Umbilical cord (tissue), 2 donors: ENCODE measurements at places on chromosomes 12 and 14.

GRCh38 chr12:90977224-90977623, 22.2 kb upstream of the CCER1 start:
- DNase-seq, result peak; percentile 52

GRCh38 chr12:51672334-51672733, 81.3 kb downstream of the SCN8A start:
- no peak for DNase-seq

DNA sequence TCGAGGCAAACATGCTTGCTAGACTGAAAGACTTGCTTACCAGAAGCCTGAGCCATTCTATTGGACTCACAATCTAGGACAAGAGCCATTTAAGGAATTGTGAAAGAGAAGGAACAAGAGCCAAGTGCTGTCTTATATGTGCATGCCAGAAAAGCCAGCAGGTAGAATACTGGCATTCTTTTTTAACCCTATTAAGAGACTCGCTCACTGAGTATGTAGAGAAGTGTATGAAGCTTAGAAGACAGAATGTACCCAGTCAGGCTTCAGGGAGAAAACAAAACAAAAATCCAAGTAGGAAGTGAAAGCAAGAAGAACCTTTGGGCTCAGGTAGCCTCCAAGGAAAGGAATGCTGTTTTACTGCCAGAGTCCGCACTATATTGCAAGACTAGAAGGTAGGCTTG, 65.9 kb downstream of the DCAF5 start:
- DNase-seq, result peak; percentile 40

- no peak for DNase-seq
Observed at GRCh38 chr12:47993491-47993890, 10.8 kb downstream of the COL2A1 start.

GRCh38 chr14:87059060-87059839, 933.7 kb downstream of the GALC start:
- DNase-seq, result peak; percentile 33

- DNase-seq, result peak; percentile 14
Observed at GRCh38 chr14:75522224-75522982, at the start of gene BATF. BATF (plus strand) TSS chr14:75522469; CDS start chr14:75522683, 214 bp downstream.

GRCh38 chr12:97235102-97235501, 227.5 kb upstream of the RMST start:
- no peak for DNase-seq

- no peak for DNase-seq
Observed at GRCh38 chr14:103708750-103709187, 6.5 kb downstream of the XRCC3 start.

DNA sequence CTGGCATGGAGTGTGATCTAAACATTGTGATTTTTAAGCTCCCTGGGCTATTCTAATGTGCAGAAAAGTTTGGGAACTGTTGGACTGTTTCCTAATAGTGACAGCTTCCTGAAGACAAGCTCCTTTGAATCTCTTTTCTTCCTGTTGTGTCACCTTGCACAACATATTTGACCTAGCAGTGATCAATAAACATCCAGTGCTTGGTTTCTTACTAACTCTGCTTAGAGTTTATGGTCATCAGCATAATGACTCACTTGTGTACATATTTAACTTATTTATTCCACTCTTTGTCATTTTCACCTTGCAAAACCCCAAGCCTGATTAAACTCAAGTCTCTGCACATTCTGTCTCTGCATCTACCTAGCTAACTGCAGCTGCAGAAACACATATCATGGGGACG, 27.3 kb upstream of the TBC1D30 start:
- no peak for DNase-seq

DNA sequence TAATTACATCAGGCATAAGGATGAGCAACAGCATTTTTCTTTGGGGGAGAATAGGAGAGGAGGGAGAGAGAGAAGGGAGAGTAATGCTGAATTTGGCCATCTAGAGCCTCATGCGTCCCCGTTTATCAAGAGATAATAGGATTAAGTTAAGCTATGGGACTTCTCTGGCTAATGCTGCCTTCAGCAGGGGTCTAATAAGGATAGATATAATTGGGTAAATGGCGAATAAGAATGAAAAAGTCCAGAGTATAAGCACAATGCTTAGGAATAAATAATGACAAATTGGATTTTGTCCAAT, 470.0 kb downstream of the EGLN3 start:
- DNase-seq, result peak; percentile 81

- DNase-seq, result no peak
Observed at GRCh38 chr12:130878193-130879185, 6.6 kb downstream of the RAN start.

- DNase-seq, result no peak
Observed at GRCh38 chr14:99077076-99077843, 194.7 kb downstream of the BCL11B start.

DNA sequence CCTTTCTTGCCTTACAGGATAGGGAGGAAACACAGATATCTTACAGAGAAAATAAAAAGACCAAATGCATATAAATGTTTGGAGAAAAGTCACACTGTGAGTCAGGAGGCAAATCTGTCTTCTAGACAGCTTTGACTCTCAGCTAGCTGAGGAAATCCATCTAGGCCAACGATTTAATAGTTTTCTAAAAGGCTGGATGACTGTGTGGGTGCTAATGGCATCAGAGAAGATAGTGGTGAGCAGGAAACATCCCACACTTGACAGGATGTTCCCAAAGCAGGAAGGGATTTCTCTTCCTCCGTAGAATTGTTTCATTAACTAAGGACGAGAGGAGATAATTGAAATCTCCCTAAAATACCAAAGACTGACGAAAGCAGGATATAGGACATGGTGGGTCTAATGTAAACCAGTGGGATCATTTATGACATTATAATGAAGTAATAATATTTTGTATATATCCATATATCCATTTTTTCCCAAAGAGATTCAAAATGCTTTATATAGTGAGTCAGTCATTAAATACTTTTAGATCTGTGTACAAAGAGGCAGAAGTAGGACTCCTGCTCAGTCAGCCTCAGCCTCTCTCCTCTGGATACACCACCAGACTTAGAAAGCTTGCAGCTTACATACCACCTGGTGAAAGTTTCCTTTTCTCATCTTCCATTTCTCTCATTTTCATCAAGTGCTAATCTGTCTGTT, 44.3 kb upstream of the PSMA6 start:
- no peak for DNase-seq

DNA sequence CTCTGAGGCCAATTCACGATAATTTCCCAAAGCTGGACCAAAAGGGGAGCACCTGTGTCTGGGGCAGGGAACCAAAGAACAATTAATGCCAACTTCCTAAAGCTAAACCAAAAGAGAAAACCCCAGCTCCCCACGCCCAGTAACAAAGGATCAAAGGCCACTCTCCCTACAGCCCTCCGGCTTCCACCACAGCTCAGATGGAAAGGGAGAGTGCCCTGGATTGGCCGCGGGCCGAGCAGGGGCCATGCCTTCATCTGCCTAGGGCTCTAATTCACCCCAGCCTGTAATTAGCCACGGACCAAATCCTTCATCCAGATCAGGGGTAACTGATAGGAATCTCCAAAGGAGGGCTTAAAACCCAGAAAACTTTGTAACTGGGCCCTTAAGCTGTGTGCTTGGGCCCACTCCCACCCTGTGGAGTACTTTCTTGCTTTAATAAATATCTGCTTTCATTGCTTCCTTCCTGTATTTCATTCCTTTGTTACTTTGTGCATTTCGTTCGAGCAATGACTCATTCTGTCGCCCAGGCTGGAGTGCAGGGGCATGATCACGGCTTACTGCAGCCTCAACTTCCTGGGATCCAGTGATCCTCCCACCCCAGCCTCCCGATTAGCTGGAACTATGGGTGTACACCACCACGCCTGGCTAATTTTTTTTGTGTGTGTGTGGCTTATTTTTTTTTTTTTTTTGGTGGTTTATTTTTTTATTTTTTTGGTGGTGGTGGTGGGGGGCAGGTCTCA, 65.5 kb upstream of the PPP4R3A start:
- no peak for DNase-seq

- DNase-seq, result no peak
Observed at GRCh38 chr14:30337456-30337855, 221.5 kb upstream of the G2E3 start.

- no peak for DNase-seq
Observed at GRCh38 chr12:128959901-128960300, 106.6 kb downstream of the GLT1D1 start.

GRCh38 chr14:61484031-61484430, 162.7 kb downstream of the PRKCH start:
- no peak for DNase-seq

- DNase-seq, result no peak
Observed at GRCh38 chr14:71588028-71588427, 344.2 kb upstream of the RGS6 start.

- no peak for DNase-seq
Observed at GRCh38 chr12:45660330-45660729, 69.2 kb upstream of the ARID2 start.

DNA sequence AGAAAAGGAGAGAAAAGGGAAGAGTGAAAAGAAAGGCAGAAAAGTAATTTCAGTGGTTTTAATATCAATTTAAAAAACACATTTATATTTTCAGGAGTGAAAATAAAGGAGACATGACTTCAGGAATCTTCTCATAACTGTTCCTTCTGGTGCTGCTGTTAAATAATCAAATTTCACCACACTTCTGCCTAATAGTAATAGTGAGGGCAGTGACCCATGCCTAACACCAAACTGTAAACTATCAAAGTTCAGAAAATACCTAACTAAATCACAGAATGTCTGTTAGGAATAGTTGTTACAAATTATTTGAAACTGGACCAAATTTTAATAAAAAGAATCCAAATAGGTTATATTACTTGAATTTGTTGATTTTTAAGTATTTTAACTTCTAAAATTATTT, 169.4 kb downstream of the RPL10L start:
- no peak for DNase-seq

GRCh38 chr14:50231475-50232275, at the start of gene SOS2:
SOS2 (minus strand) TSS chr14:50231578; CDS start chr14:50231283, 295 bp downstream.
- peak; percentile 93 for DNase-seq

DNA sequence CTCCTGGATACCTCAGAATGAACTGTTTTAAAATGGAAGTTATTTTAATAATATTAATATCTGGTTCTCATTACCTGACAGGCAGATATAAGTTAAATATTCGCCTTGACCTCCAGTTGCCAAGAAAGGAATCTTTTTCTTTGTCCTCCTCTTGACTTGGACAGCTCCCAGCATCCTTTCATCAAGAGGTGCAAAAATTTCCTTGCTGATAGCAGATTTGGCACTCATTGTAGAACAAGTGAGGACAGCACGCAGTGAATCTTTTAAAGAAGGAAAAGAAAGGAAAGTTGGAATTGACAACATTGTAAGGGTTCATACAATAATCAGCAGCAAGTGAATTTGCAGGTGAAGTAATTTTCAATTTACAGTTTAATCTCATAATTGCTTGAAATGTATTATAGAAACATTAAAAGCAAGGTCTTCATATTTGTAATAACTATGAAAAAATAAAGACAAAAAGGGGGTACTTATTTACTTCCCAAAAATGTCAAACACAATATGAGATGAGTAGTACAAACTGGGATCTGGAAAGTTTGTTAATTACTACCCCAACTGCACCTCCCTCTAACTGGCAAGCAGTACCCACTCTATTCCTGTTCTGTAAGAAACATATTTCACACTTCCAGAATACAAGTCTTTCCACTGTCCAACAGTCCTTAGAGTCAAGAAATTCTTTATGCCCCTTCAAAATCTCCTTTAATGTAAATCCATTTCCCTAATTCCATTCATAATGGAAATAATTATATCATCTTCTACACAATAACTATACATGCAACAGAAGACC, 75.2 kb downstream of the STXBP6 start:
- no peak for DNase-seq

- no peak for DNase-seq
Observed at GRCh38 chr14:52329678-52330369, 15.7 kb downstream of the PTGER2 start.

- DNase-seq, result no peak
Observed at GRCh38 chr14:24137529-24138395, 1.8 kb downstream of the PSME1 start.

GRCh38 chr12:108527166-108527496, 12.1 kb downstream of the FICD start:
- no peak for DNase-seq

DNA sequence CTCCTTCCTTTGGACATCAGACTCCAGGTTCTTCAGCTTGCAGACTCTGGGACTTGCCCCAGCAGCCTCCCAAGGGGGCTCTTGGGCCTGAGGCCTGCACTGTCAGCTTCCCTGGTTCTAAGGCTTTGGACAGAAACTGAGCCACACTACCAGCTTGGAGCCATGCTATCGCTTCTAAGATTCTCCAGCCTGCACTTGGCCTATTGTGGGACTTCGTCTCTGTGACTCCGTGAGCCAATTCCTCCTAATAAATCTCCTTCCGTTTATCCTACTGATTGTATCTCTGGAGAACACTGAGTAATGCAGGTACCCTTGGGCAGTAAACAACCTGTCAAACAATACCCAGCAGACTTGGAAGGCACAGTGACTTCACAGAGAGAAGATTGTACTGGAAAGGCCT, 24.9 kb upstream of the RHOJ start:
- no peak for DNase-seq

DNA sequence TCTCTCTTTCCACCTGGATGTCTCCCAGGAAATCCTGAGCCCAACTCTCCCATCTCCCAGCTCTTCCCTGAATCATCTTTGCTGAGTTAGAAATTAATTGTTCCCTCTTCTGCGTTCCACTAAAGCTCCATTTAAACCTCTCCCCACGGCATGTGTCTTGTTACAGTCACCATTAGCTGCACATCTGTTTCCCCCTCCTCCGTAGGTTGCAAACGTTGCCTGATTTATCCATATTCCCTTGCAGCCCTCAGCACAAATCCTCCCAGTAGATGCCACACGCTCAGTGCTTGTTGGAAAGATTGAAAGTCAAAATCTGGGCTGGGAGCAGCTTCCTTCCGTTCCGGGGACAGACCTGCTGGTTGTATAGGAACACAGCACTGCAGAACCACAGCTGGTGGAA, 90.4 kb downstream of the SLC24A4 start:
- peak; percentile 37 for DNase-seq

- peak; percentile 61 for DNase-seq
Observed at GRCh38 chr14:73462048-73462715, 3.8 kb upstream of the NUMB start.

- DNase-seq, result no peak
Observed at GRCh38 chr14:55130196-55130550, 1.1 kb downstream of the LGALS3 start.

- DNase-seq, result peak; percentile 56
Observed at GRCh38 chr12:102833687-102834441, 83.2 kb downstream of the PAH start.

DNA sequence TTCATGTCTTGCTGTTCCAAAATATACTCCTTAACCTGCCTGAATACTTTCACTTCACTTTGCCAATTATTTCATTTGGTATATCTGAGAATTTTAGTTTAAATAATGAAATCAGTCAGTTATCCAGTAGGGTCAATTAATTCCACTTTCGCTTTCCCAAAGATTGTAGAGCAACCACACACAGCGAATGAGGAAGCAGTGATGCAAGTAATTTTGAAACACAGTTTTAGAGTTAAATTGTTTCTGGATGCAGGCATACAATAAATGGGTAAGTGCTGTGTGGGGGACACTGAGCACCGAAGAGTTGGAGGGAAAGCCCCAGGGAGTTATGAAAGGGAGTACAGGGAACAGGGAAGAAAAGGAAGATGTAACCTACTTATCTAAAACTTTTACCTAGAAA, 62.8 kb downstream of the TSHR start:
- DNase-seq, result no peak

- DNase-seq, result peak; percentile 57
Observed at GRCh38 chr14:69574263-69574953, at the start of gene CCDC177. CCDC177 (minus strand) TSS chr14:69574871; CDS start chr14:69573622, 1,249 bp downstream.
